ENCODE measurements at places on chromosomes 5 and 9. TPM values are rescaled to one million over a fixed set of nuclear protein-coding genes. Genes with fewer than 3 reads are reported as not detected.

- DNase-seq, result peak; percentile 66
- H3K27me3 ChIP-seq, result no peaks in the 10 kb centered on the region
- no peaks in the 10 kb centered on the region for H3K4me1 ChIP-seq
- no peaks in the 10 kb centered on the region for H3K36me3 ChIP-seq
- H3K27ac ChIP-seq, result no peak overlapping the region
Observed at GRCh38 chr9:34929506-34930102, 28.5 kb upstream of the PHF24 start.

The COL27A1 gene
- total RNA-seq, result 22.8 TPM

The SARDH gene
- total RNA-seq, result 7.3 TPM

The KIF12 gene
- total RNA-seq, result 3.4 TPM

- H3K27ac ChIP-seq, result no peak overlapping the region
- no peak for DNase-seq
- H3K36me3 ChIP-seq, result no peaks in the 10 kb centered on the region
- H3K4me3 ChIP-seq, result no peak overlapping the region
- no peaks in the 10 kb centered on the region for H3K27me3 ChIP-seq
- no peaks in the 10 kb centered on the region for H3K4me1 ChIP-seq
Observed at GRCh38 chr5:132086277-132086794, 12.7 kb downstream of the CSF2 start.
